ENCODE measurements at places on chromosomes 7 and 10. TPM values are rescaled to one million over a fixed set of nuclear protein-coding genes. Genes with fewer than 3 reads are reported as not detected.

DNA sequence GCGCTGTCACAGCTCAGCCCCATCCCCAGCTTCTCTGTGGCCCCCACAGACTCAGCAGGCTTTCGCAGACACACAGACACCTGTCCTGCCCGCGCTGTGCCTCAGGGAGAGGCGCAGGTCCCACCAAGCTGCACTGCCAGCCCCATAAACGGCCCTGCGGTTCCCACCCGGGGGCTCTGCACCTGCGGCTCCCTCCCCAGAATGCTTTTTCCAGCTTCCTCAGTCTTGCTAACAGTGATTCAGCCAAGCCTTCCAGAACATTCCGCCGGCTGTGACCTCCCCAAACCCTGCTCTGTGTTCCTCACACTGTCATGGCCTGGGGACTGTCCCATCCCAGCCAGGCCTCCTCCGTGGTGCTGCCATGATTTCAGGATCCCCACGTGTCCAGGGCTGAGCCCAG is 27.8 kb upstream of the TNRC18 start:
- no peak for DNase-seq

- DNase-seq = no peak
Observed at GRCh38 chr7:156994417-156994816, 16.0 kb downstream of the MNX1 start.

The GIMAP8 gene
- 2.8 TPM for total RNA-seq

The FAM131B gene
- 0.27 TPM for total RNA-seq

The LAMB1 gene
- 43.9 TPM for total RNA-seq

- DNase-seq = no peak
Observed at GRCh38 chr7:127674361-127674760, 22.4 kb downstream of the SND1 start.

DNA sequence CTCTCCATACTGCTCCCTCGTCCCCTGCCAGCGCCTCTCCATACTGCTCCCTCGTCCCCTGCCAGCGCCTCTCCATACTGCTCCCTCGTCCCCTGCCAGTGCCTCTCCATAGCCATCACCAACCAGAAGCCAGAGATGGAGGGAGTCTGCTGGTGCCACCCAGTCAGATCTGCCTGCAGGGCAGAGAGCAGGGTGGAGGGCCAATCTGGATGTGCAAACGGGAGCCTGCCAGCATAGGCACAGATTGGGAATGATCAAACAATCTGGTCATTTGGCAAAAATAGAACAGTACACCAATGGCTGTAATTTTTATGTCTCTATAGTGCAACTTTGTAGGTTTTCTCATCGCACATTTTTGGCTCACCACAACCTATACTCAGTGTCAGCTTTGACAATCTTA is 76.9 kb upstream of the LRRC4 start:
- DNase-seq = no peak

DNA sequence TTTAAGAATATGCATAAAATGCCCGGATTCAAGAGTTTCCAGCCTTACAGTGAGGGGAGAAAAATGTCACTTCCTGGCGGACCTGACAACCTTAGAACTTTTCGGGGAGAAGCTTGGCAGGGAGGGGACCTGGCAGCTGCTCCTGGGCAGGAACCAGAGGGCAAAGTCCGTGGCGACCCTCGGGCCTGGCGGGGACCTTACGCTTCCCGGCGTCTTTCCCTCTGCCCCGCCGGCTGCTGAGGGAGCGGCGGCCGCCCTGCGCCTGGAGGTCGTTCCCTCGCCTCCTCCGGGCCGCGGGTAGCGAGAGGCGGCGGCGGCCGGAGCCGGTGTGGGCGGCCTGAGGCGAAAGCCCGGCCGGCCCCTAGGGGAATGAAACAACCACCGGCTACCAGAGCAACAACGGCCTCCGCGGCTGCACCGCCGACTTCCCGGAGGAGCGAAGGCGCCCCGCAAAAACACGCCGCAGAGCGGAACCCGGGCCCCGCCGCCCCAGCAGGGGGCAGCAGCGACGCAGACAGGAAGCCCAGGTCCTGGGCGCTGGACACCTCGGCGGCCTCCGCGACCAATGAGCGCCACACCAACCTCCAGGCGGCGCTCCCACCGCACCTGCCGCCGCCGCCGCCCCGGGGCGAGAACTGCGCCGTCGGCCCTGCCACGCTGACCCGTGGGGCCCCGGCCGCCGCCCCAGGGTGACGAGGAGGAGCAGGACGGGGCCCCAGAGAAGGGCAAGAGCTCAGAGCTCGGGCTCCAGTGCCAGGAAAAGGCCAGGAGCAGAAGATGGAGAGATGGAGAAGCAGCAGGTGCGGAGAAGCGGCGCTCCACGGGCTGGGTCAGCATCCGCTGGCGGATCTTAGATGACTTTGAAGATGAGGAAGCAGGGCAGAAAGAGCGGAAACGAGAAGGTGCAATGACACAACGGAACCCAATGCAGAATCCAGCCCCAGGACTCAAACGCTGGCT is 10.5 kb upstream of the ACSM6 start:
- peak; percentile 94 for DNase-seq

The PPP1R17 gene
- total RNA-seq = not detected

DNA sequence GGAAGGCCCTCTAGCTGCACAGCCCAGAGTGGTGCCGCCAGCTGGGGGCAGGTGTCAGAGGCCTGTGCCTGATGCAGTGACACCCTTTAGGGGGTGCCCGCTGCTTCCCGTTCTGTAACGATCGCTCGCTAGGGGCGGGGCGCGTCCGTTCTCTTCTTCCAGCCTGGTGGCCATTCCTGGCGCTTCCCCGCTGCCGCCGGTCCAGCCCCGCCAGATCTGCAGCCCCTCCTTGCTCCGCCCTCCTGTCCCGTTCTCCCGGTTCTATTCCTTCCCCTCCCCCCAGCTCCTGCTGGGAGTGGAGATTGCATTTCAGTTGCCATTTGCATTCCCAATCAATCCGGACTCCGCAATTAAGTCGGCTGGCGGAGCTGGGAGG is 39.2 kb downstream of the AGAP3 start:
- no peak for DNase-seq

The CH25H gene
- total RNA-seq = 0.76 TPM

The RBM20 gene
- 3.5 TPM for total RNA-seq

DNA sequence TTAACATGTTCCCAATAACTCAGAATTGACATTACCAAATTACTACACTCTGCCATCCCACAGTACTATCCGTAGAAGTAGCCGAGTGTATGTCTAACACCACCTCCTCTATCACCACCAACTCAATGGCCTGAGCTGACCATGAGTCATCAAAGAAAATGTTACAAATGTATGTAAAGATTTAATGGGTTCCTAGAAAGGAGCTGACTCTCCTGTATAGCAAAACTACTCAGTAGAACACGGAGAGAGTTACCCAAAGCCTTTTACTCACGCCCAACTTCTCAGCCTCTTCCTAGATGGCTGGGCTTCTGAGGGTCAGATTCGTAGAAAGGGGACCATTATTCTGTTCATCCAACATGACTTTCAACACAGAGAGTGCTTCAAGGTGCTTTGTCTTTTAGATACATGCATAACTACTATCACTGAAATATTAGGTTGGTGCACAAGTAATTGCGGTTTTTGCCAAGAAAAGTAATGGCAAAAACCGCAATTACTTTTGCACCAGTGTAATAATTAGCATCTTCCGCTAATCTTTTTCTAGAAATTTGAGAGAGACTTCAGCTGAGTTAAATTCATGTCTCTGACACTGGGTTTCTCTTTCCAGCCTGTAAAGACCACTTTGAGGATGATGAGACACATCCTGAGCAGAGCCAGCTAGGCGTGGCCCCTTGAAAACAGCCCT is 24.0 kb upstream of the NANOS1 start:
- no peak for DNase-seq

The KCP gene
- total RNA-seq = not detected

- no peak for DNase-seq
Observed at GRCh38 chr7:35255443-35256255, 1.7 kb upstream of the TBX20 start.

- no peak for DNase-seq
Observed at GRCh38 chr10:110017052-110017451, 9.3 kb downstream of the ADD3 start.

The EIF4H gene
- 259 TPM for total RNA-seq

The HDAC9 gene
- total RNA-seq = 5.4 TPM

DNA sequence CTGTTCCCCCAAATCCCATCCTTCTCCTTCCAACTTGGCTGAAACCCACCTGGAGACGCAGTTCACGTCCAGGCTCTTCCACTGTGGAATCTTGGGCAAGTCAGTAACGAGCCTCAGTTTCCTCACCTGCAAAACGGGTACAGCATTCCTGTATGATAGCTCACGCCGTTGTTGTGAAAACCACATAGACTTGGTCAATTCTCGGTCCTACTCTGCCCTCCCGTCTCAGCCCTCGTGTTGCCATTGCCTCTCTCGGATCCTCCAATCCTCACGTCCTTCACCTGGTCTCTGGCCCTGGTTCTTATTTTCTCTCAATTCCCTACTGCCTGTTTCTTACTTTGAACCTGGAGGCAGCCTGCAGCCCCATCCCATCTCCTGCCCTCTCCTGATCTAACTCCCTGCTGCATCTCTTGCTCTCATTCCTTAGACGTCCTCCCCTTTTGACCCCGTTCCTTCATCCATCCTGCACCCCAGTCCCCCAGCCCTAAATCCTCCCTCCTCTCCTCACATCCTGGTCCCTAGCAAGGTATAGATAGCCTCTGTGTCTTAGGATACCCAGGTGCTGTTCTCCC is 2.0 kb upstream of the MUC12 start:
- DNase-seq = no peak

The CUL1 gene
- total RNA-seq = 56.5 TPM

DNA sequence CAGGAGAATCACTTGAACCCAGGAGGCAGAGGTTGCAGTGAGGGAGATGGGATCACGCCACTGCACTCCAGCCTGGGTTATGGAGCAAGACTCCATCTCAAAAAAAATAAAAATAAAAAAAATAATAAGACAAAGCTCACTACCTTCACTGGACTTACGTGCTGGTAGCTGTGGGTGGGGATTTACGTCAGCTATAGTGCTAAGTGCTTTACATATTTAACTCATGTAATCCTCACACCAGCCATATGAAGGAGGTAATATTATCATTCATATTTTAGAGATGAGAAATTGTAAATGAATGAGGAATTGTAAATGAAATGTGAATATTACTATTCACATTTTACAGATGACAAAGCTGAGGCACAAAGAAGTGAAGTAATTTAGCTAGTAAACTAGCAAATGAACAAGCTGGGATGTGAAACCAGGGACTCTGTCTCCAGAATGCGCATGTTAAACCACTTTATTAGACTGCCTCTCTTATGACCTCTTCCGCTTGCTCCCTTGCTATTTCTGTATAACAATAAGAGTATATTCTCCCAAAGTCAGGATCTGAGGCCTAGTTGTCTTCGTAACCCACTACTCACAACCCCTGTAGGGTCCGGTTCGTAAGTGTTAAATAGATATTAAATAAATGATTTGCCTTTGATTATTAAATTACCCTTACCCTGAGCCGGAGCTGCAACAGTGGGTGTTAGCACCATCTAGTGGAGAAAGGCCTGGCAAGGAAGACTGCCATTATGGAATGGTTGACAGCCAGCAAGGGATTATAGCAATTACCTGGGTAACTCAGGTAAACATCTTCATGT is 70.2 kb downstream of the HTR7 start:
- no peak for DNase-seq

The ZNHIT1 gene
- total RNA-seq = 87.6 TPM

- DNase-seq = peak; percentile 87
Observed at GRCh38 chr10:43396928-43397624, 11.9 kb downstream of the HNRNPF start.

- no peak for DNase-seq
Observed at GRCh38 chr10:128187788-128188185, 61.6 kb upstream of the MKI67 start.

The CROT gene
- total RNA-seq = 29.2 TPM

- no peak for DNase-seq
Observed at GRCh38 chr7:55348502-55348901, 16.6 kb upstream of the LANCL2 start.

GRCh38 chr7:137741443-137741842 is 105.3 kb downstream of the DGKI start:
- no peak for DNase-seq

- no peak for DNase-seq
Observed at GRCh38 chr10:35464825-35465456, 128.6 kb downstream of the CCNY start.

DNA sequence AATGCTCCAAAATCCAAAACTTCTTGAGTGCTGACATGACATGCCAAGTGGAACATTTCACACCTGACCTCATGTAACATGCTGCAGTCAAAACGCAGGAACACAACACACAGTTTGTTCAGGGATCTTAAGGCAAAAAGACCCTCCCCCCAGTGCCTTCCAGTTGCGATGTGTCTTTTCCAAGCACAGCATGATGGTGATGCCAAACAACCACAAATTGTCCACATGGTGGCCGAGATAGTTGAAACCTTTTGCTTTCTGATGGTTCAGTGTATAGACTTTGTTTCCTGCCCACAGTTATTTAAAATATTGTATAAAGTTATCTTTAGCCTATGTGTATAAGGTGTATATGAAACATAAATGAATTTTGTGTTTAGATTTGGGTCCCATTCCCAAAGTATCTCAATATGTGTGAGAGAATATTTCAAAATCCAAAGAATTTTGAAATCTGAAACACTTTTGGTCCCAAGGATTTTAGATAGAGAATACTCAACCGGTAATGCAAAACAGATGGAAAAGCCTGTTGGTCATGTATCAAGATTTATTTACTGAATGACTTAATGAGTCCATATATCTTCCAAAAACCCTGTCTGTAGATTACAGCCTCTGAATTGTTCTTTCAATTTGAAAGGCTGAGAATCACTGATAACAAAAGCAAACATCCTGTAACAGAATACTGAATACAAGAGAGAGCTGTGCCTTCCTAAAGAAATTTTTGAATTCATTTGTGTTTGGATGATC is 93.4 kb upstream of the OIT3 start:
- no peak for DNase-seq

GRCh38 chr7:15016766-15017165 is 114.2 kb upstream of the DGKB start:
- no peak for DNase-seq

DNA sequence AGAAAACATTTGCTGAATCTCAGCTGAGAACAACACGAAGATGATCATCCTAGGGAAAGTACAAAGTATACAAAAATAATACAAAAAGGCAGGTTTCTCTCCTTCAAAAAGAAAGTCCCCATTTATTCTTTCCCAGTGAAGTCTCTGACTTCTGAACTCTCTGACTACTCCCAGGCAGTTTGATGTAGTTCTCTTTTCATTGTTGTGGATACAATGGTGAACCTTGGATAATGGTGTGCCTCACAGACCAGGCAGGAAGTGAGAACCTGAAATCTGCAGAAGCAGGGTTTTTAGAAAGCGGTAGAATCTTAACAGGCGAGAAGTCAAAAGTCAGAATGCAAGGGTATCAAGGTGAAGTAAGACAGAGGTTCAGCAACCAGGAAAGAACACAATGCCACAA is 150.8 kb upstream of the NRP1 start:
- no peak for DNase-seq

The FAM25G gene
- 115 TPM for total RNA-seq

The SLC26A3 gene
- total RNA-seq = 0.13 TPM

The CRPPA gene
- 2.3 TPM for total RNA-seq

DNA sequence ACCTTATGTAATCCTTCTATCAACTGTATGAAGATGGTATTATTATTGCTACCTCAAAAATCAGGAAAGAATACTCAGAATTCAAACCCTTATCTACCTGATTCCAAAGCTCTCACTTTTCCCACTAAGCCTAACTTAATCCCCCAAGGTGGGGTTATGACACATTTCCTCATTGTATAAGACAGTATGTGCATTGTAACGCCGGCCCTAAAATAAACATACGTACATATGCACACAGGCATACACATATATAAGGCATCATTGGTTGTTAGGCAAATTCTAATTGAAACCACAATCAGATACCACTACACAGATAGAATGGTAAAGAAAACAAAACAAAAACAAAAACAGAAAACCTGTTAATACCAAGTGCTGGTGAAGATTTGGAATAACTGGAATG is 556.5 kb downstream of the INHBA start:
- DNase-seq = no peak

- no peak for DNase-seq
Observed at GRCh38 chr10:47081264-47081663, 170.0 kb downstream of the PTPN20 start.

Data from lower leg skin (tissue), 4 donors.